ENCODE measurements at places on chromosomes 12 and 14. TPM values are rescaled to one million over a fixed set of nuclear protein-coding genes. Genes with fewer than 3 reads are reported as not detected.

Gene CATSPERB
- 14.5 TPM for total RNA-seq

Gene IQSEC3
- 1.1 TPM for total RNA-seq

- DNase-seq = no peak
Measured at GRCh38 chr14:40164083-40164482, 731.9 kb upstream of the FBXO33 start.

DNA sequence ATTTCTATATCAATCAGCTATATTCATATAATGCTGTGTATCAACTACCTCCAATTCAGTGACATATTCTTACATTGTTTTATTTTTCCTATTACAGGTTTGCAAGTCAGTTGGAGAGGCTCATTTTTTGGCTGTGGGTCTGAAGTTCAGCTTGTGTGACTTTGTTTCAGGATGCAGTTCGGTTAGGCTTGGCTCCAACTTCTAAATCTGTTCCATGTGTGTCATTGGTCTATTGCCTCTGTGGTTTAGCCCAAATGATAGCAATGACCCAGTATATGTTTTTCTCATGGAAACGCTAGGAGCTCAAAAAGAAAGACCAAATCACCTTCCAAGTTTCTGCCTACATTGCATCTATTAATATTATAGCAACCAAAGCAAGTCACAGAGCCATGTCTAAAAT, 848.6 kb upstream of the LRFN5 start:
- no peak for DNase-seq

DNA sequence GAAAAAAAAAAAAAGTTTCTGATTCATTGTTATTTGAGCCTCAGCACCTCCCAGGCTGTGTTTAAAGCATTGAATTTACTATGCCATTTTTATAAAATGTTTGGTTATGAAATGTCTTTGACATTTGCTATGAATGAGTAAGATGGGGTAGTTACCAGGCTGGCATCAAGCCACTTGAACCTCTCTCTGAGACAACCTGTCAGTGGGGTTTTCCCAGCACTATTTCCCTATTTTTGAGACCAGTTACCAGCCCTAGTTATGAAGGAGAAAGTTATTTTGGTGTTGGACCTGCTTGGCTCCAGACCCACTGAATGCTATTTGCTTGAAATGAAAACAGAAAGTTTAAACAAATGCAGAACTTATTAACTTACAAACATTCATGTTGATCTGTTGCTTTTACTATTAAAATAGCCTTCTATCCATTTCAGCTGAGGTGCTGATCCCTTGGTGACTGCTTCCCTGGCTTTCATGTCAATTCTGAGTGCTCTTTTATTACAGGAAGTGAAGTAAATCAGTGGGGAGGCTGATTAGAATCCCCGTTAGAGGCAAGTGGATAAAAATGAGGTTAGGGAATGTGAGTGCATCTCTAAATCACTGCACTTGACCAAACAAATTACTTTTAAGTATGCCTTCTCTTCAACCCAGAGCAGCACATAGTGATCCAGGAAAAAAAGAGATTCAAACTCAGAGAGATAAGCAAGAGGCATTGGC, 37.8 kb downstream of the LLPH start:
- peak; percentile 8 for DNase-seq

DNA sequence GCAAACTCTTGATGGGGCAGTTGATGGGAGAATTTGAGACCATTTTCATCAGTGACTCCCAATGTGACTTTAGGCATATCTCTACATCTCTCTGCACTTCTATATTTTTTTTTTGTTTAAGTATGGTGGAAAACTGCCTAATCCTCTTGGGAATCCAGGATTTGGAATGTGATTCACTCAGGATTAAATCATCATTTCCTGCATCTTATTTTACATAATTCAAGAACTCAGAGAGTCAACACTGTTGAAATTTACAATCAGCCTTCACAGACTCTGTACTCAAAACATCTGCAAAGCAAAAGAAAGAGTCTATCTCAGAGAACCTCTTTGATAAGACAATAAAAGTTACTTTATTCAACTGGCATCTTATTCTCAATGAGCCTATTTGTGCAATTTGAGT, 260.7 kb upstream of the NOS1 start:
- no peak for DNase-seq

DNA sequence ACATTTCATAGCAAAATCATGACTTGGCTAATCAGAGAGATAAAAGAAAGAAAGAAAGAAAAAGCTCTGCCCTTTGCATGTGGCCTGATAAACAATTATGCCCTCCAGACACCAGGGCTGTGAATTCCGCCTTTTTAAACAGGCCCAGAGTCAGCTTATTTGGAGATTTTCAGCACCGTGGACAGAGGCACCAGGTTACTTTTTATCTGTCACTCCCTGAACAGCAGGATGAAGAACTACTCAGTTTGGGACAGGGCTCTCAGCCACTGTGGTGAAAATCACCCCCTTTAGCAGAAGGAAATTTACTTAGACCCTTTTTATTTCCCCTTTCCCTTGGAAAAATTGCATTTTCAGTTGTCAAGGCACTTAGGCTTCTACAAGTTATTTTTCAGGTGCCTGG, 359.9 kb downstream of the NRXN3 start:
- no peak for DNase-seq

DNA sequence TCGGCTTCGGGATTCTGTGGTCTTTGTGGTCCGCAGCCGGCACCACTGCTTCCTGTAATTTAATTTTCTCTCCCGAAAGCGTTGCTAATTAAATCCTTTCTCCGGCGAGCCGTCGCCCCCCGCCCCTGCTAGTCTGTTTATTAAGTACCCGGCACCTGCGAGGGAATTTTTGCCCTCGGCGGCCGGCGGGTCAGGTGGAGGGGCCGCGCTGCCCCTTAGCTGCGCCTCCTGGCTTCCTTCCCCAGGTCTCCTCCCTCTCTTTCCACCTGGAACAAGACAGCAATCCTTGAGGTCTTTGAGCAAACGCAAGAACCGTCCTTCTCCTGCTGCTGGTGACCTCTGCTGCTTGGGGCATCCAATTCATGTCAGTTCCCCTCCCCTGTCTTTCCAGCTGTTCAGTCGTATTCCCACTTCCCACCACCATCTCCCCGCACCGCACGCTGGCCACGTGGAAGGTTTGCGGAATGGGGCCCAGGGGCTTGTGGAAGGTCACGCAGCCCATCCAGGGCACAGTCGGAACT, 16.2 kb downstream of the ZDHHC22 start:
- DNase-seq = no peak

DNA sequence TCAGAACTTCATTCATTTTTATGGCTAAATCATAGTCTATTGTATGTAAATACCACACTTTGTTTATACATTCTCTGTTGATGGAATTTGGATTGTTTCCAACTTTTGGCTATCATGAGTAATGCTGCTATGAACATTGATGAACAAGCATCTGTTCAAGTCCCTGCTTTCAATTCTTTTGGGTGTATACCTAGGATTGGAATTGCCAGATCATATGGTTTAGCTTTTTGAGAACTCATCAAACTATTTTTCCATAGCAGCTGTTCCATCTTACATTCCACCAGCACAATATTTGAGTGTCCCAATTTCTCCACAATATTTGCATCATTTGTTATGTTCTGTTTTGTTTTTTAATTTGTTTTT, 52.3 kb upstream of the CCND2 start:
- no peak for DNase-seq

- no peak for DNase-seq
Measured at GRCh38 chr12:3187846-3188770, 110.9 kb downstream of the TSPAN9 start.

GRCh38 chr14:91854327-91854934, 12.9 kb downstream of the TC2N start:
- DNase-seq = no peak

DNA sequence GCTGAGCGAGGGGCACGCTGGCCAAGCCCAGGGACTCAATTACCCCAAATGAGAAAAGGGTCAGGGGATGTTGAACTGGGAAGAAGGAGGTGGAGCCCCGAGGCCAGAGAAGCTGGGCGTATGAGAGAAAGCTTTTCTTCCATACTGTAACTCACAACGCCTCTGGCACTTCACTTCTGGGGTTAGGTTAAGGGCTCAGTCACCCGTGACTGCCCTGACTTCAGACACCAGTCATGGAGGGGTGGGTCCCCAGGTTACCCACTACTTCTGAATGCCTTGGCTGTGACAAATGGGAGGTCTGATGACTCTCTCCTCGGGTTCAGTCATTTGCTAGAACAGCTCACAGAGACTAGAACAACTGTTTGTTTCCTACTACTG, 5.5 kb upstream of the GPR132 start:
- no peak for DNase-seq

DNA sequence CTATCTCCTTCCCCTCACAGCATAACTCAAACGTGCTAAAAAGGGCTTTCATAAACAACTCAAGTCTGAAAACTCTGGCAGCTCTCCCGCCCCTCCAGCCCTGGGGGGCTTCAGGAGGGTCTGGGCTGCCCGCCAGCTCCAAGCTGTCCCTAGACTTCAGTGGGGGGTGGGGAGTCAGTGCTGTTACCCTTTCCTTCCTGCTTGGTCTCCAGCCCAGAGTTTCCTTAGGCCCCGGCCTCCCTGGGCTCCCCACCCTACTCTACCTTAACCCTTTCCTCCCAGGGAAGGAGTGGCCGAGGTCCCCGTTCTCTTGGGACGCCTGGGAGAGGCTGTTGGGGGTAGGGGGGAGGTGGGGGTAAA, 530 bp upstream of the NYNRIN start:
- DNase-seq = no peak

Gene PABPN1
- total RNA-seq = 44.8 TPM

Gene RFX4
- not detected for total RNA-seq

Gene SLC6A12
- 1.2 TPM for total RNA-seq

Gene MGAT4C
- 0.28 TPM for total RNA-seq

DNA sequence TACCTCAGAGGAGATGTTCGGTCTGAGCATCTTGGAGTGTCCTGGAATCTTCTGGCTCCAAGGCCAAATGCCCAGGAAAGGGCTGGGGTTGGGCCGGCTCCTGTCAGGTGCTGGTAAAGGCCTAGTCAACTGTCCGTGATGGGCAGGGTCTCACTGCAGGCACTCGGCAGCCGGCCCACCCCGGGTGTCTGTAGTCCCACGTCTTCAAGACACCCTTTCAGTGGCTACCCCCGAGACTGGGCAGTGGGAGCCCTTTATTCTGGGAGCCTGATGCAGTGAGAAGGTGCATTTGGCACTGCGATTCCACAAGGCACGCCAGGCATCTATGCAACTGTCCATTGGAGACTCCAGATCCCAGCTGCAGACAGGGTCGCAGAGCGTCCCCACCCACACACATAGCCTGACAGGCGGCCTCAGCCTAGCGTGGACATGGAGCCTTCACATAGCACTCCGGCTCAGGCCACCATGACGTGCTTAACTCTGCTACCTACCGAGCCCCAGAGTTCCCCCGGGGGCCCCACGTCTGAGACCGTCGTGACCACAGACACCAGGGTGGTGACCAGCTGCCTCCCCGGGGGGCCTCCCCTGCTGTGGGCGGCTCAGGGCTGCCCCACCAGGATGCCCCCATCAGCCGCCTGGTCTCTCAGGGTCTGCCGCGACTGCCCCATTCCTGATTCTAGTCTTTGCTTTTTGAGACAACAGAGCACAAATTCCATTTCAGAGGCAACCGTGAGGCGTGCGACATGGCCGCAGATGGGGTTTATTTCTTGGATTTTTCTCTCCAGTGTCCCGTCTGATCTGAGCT, 331.8 kb upstream of the SFSWAP start:
- no peak for DNase-seq

DNA sequence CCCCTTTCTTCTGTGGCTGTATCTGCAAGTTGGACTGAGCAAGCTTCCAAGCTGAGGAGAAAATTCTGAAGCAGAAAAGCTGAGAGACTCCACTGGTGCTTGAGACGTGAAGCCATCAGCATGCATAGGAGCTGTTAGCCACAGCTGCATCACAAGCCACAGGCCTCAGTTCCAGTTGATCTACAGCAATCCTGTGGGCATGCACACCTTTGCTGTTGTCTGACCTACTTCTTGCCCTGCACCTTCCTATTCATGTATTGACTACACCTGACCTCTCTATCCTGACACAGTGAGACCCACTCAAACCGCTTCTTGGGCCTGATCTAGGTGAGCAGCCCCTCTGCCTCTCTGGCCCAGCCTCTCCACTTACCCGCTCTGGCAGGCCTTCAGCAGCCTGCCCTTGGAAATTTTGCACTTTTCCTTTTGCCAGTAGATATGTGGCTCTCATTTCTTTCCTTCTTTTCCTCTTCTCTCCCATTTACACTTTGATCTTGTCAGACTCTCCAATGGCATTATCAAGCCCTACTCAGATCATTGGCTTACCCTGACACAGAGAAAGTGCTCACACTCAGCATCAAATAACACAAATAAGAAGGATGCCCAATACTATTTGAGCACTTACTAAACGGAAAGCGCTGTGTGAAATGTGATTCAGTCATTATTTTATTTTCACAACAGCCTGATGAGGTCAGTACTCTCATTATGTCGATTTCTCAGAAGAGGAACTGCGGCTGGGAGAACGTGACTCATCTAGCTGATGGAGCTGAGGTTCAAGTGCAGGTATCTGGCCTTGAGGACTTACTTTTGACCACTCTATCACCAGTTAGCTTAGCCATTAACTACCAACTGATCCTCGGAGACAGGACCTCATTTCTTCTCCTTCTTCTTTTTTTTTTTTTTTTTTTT, 21.9 kb upstream of the PTGR2 start:
- no peak for DNase-seq

Gene SMIM41
- not detected for total RNA-seq

Gene DHRS2
- total RNA-seq = not detected

GRCh38 chr12:130818635-130819576, 20.1 kb downstream of the STX2 start:
- DNase-seq = no peak

Gene MSI1
- total RNA-seq = 0.27 TPM

GRCh38 chr12:68028647-68029046, 39.4 kb downstream of the IFNG-AS1 start:
- no peak for DNase-seq

GRCh38 chr12:1698720-1699119, 7.8 kb downstream of the ADIPOR2 start:
- no peak for DNase-seq

DNA sequence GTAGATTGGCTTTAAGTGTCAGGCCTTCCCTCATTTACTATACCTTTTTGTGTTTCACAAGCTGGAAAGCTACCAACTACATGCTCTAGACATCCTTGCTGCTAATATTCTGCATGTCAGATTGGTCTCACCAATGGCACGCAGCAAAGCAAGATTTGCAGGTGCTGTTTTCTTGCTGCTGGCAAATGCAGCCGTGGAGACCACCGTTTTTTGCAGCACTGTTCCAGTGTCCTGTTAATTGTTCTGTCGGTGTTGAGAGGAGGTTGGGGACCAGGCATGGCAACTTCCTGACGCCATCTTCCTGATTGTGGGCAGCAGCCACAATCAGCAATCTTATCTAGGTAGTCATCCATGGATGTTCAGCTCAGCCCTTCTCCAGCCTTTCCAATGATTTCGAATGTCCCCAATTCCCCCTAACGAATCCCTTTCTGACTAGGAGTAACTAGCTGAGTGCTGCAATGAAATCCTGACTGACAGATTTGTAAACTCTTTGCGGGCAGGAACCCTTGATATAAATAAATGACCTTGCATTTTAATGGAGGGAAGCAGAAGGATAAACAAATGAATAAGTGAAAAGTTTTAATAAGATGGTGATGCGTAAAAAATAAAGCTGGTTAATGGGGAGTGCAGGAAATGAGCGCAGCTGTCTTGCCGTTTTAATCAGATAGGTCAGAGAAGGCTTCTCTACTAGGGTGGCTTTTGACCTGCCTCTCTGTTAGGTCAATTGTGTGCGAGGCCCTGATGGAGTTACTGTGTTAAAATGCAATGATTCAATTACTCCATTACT, 574 bp upstream of the CRADD start:
- DNase-seq = no peak

Gene TRHDE
- total RNA-seq = 3.5 TPM

- no peak for DNase-seq
Measured at GRCh38 chr14:79331830-79332229, 879.5 kb downstream of the DIO2 start.
